ENCODE measurements at places on chromosomes 7 and 10.

GRCh38 chr7:56062382-56062781 is 1.7 kb upstream of the SUMF2 start:
- DNase-seq = no peak

DNA sequence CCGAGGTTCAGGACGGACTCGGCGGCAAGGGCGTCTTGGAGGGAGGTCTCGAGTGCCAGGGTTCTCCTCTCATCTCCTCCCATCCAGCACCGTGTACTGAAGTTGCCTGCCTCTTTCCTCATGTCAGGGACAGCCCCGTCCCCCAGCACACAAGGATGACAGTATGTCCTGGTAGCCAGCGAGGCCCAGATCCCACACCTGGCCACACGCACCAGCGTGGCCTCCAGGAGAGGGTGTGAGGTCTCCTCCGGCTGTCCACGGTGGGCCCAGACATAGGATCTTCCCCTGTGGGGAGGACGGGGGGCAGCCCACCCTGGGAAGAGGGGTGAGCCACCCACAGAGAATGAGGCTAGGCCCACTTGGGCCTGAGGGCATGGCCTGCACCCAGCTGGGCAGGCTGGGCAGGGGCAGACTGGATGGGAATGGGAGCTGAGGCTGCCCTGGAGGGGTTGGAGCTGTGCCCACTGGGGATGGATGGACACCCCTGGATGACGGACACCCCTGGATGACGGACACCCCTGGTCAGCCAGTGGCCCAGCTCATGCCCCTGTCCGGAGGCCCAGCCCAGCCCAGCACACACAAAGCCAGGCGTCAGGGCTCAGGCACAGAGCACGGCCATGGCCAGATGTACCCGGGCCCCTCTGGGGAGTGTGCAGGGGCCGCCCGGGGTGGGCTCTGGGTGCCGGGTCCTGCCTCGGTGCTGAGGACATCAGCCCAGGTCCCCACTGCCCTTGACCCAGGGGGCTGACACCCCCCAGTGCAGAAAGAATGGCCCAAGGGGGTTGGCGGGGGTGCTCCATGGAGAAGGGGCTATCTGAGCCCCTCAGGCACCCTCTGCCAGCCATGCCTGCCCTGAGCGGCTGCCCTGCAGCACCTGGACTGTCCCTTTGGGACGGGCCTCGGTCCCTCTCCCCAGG is 30.9 kb upstream of the CFAP46 start:
- no peak for DNase-seq

DNA sequence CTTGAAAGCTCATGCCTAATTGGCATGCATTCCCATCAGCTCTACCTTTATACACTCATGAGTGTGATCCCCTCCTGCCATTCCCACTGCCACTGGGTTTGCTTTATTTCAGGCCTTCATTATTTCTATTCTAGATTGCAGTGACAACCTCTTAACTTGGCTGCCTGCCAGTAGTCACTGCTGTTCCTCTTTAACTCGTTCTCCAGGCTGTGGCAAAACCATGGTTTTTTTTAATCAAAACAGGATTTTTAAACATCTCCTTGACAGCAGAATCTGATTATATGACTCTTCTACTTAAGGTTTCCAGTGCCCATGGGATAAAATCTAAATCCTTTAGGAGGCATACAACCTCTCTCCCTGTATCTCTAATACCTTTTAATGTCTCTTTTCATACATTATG is 223.7 kb upstream of the PCDH15 start:
- DNase-seq = no peak

DNA sequence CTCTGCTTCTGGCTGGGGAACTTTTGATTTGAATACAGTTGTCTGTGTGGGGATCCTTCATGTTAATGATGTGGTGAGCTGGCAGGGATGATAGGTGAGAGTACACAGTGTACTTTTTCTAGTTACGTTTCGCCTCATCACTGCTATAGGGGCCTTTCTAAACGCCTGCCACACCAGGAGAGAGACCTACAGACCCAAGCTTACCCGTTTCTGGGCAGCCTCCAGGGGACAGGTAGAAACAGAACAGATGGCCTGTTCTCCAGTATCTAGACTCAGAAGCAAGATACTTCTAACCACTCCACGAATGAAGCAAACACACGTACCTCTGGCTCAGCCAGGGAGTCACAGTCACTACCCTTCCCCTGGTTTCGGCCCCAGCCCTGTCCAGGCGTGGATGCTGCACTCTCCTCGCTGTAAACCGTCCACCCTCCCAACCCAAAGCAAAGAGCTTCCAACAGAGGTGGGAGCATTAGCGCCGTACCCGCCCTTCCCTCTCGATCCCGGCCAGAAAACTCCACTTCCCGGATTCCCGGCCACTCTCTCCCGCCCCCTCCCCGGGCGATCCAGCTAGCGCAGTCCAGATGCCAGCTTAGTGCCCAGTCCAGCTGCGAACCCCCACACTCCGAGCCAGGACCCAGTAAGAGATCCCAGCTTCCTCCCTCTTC is 1.2 kb downstream of the CCDC6 start:
- DNase-seq = no peak

- DNase-seq = no peak
Measured at GRCh38 chr10:50422259-50422658, 170.9 kb upstream of the ASAH2 start.

DNA sequence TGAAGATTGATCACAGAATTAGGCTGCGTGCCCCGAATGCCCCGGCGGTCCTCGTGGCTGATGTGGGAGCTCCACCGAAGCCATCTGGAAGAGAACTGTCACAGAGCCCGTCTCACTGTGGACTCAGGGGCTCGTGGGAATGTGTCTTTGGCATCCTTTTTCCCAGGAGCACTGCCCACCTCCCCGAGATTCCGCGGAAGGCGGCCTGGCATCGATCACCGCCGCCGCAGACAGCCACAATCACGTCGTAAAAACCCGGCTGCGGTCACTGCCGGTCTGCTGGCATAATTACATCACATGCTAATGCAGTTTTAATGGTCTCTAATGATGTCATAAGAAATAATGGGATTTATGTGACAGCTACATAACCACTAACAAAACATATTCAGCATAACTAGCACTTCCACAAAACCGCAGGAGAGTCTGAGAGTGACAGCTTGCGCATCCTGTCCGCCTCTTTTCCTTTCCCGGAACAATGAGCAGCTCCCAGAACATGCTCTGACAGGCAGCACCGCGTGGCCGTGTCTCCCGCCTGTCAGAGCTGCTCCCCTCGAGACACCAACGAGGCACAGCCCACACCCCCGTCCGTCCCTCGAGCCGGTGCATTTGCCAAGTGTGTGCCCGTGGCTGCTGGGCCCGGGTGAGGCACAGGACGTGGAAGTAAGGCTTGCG is 490.0 kb downstream of the PTPRN2 start:
- no peak for DNase-seq

- DNase-seq = no peak
Measured at GRCh38 chr10:29411666-29412315, 122.9 kb downstream of the LYZL1 start.

GRCh38 chr10:71024490-71024889 is 136.1 kb upstream of the PCBD1 start:
- DNase-seq = no peak

- no peak for DNase-seq
Measured at GRCh38 chr7:26398427-26398755, 106.7 kb downstream of the SNX10 start.

GRCh38 chr10:6716516-6716915 is 136.4 kb upstream of the PRKCQ start:
- DNase-seq = no peak

DNA sequence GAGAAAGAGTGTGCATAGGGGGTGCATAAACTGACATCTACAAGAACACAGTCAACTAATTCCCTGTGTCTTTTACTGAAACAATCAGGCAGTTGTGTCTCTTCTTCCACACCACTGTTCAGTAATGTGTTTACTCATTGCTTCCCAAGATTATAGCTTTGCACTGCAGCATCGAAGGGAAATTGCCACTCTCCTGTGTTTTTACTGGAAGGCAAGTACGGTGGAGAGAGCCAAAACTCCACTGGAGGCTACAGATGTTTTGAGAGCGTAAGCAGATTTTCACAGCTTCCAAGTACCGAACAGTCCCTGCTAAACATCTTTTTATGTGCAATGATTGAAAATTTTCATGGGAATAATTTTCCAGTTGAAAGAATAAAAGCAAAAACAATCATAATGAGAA is 510.5 kb upstream of the AKR1E2 start:
- no peak for DNase-seq

- DNase-seq = no peak
Measured at GRCh38 chr10:28219251-28219650, 83.6 kb downstream of the MPP7 start.

DNA sequence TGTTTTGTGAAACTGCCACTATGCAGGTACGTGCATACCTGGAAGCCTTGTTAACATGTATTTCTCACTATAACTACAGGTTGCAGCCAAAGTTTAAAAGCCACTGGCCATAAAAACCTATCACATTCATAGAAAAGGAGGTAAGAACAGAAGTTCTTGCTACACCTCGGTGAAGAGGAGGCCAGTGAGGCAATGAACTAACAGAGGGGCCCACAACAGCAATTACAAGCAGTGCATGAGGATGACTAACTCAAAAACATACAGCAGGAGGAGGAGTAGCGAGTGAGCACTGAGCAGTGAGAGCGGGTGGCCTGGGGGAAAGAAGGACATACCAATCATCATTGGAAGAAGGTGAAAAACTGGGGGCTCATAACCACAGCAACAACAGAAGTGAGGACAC is 51.6 kb downstream of the NUDCD3 start:
- no peak for DNase-seq

DNA sequence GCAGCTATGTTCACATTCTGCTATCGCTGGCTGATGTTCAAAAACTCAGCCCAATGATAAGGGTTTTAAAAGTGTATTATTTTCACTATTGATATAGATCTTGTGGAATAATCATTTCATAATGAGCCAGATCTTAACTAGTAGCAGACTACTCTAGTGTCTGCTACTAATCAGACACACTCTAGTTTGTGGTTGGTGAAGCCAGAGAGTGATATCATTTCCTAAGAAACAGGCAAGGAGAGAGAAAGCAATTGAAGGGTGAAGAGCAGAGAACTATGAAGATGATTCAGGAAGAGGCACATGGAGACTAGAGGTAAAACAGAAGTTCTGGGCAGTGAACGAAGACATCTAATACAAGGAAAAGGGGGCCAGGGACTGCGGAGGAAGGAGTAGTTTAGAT is 58.2 kb upstream of the BET1 start:
- no peak for DNase-seq

DNA sequence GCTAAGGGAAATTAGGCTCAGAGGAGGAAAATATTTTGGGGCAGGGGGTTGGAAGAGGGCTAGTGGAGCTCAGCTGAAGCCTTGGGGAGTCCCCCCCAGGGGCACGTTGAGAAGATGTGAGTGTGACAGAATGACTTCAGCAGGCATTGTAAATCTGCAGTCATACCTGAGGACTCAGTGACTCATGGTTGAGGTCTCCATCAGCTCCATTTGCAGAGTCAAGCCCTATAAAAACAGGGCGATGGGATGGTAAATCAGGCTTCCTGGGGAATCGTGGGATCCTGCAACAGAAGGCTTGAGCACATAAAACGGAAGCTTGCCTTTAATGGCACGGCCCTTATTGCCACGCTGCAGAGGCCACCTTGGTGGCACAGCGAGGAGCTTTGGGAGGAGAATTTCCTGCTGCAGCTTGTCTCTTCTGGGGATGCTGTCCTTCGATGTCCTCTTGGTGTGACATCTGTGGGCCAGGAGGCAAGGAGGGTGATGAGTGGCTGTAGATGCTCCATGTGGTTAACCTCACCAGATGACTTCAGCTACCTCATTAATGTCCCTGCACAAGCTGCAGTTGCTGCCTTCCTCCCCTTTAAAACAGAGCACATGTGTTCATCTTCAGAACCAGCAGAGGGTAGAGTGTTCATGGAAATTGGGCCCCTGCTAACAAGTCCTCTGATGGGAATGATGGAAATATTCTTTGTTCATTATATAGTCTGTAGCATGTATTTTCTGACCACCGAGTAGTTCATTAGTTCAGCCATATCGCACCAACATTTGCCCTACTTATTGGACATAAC is 285.9 kb downstream of the LRMDA start:
- DNase-seq = no peak

DNA sequence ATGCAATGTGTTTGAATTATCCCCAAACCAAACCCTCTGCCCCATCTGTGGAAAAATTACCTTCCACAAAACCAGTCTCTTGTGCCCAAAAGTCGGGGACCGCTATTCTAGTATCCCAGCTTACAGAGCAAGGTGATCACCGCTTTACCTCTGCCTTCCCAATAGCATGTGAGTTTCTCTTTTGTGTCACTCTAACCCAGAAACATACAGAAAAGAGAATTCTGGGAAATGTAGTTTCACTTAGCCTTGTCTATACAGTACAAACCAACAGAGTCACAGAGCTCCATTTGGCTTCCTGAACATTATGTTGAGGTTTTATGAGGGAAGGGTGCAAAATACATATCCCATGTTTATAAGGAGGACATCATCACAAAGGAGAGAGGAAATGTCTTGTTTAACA is 260.3 kb upstream of the MINDY3 start:
- DNase-seq = no peak

DNA sequence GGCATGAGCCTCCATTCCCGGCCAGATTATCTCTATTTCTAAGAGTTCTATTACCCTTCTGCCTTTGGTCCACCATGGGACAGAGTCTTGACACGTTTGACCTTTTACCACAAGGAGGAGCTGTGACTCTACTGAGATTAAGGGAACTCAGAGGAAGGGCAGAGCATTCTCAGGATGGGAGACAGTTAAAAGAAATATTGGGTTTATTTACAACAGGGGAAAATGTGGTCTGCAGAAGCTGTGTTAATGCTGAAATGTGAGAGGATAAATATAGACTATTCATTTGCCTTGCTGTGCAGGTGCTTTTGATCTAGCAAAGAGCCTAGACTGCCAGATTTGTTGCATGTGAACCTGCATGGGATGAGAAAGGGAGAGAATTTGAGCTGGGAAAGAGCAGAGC is 45.8 kb upstream of the PRSS58 start:
- DNase-seq = no peak

Data from activated naive CD8-positive, alpha-beta T cell treated with anti-CD3 and anti-CD28 coated beads, Interleukin-2, amount 50 U/mL, for 16 hours (primary cell).